ENCODE measurements at places on chromosomes 2 and 18. TPM values are rescaled to one million over a fixed set of nuclear protein-coding genes. Genes with fewer than 3 reads are reported as not detected.
A peak's percentile ranks its signal among the peaks of the same experiment; 100 is the strongest.

DNA sequence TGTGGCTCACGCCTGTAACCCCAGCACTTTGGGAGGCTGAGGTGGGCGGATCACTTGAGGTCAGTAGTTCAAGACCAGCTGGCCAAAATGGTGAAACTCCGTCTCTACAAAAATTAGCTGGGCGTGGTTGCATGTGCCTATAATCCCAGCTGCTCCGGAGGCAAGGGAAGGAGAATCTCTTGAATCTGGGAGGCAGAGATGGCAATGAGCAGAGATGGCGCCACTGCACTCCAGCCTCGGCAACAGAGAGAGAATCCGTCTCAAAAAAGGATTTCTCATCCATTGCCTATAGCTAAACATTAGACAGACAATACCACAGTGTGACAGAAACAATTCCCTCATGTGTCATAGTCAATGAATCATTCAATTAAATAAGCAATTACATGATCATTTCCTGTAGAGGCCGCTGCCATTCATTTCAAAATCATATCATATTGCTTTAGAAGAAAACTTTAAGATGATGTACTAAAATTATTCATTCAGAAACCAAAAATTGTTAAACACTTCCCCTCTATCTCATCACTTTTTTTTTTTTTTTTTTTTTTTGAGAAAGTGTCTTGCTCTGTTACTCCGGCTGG is 69.5 kb upstream of the TGIF1 start:
- no peaks in the 10 kb centered on the region for H3K4me1 ChIP-seq
- H3K27ac ChIP-seq: no peak overlapping the region
- DNase-seq: peak; percentile 51

DNA sequence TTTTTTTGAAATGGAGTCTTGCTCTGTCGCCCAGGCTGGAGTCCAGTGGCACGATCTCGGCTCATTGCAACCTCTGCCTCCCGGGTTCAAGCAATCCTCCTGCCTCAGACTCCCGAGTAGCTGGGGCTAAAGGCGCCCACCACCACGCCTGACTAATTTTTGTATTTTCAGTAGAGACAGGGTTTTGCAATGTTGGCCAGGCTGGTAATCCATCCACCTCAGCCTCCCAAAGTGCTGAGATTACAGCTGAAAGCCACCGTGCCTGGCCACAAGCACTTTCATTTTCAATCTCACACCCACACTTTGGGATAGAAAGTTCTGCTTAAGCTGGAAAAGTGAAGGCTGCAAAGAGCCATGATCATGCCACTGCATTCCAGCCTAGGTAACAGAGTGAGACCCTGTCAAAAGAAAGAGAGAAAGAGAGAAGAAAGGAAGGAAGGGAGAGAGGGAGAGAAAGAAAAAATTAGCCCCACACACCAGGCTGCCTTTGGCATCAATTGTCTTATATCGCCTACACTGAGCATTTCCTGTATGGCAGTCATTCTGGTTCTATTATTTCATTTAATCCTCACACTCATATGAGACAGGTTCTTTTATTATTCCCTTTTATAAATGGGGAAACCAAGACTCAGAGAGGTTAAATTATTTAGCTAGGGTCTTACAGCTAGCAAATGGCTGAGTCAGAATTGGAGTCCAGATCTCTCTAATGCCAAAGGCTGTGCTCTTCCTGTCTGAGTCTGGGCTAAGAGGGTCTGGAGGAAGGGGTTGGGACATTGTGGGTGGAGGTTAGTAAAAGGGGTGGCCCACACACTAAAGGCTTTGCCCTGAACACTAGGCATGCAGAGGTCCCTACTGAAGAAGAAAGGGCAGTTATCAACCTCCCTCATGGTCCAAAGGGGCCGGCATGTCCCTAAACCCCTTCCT is 37.9 kb upstream of the PKDCC start:
- no peak overlapping the region for H3K27ac ChIP-seq
- no peak for DNase-seq
- H3K4me1 ChIP-seq: no peaks in the 10 kb centered on the region
- H3K27me3 ChIP-seq: no peaks in the 10 kb centered on the region
- no peaks in the 10 kb centered on the region for H3K36me3 ChIP-seq

The MCFD2 gene
- total RNA-seq: 37.8 TPM

The KCNIP3 gene
- not detected for total RNA-seq
